ENCODE measurements at places on chromosomes 2 and 18.

GRCh38 chr2:197784956-197785941, at the start of gene BOLL:
TSS of gene BOLL (minus strand) at chr2:197785319. CDS start at chr2:197781850, 3,469 bp downstream.
- DNase-seq, result no peak

GRCh38 chr2:33021542-33022227, 74.9 kb downstream of the LTBP1 start:
- no peak for DNase-seq

DNA sequence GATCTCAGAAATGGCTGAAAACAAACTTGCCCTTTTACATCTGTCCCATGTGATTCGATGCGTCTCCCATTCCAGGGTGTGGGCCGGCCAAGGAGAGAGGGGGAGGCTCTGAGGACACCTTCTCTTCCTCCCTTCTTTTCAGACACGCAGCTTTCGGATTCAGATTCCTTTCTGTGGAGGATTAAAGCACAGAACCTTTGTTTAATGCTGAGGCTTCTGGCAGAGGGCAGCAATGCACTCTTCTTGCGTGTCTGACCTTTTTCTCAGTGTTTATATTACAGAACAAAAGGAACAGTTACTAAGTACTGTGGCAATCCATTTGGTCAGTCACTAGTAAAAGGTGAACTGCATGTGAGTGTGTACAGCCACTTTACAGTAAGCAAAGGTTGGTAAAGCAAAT, 268.9 kb upstream of the CCDC68 start:
- no peak for DNase-seq

DNA sequence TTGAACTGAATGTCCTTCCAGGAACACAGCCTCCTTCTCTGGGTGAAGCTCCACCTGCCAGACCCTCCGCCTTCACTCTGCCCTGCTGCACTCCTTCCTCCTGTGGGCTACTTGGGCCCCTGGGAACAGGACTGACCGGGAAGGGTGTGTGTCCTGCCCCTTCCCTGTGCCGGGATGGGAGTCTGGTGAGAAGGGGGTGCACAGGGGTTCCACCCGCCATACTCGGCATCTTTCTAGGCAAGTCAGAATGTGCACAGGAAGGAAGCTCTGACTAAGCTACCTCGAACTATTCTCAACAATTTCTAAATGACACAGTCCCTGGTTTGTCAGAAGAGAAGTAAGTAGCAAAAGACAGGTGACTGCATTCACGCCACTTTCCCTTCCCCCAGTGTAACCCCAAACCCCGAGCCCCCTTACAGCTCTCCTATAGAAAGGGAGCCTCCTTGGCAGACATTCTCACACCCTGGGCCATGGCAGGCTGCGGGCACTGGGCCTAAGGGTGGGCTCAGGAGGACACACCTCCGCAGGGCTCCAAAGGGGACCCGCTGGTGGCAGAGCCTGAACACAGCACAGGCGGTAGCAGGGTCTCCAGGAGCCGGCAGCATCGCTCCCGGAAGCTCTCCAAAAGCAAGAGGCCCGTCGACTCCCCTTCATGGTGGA, 184.1 kb downstream of the HDAC4 start:
- DNase-seq, result no peak

- no peak for DNase-seq
Measured at GRCh38 chr18:42719221-42719620, 396.3 kb downstream of the RIT2 start.

- DNase-seq, result no peak
Measured at GRCh38 chr2:133682347-133682746, 114.1 kb upstream of the NCKAP5 start.

DNA sequence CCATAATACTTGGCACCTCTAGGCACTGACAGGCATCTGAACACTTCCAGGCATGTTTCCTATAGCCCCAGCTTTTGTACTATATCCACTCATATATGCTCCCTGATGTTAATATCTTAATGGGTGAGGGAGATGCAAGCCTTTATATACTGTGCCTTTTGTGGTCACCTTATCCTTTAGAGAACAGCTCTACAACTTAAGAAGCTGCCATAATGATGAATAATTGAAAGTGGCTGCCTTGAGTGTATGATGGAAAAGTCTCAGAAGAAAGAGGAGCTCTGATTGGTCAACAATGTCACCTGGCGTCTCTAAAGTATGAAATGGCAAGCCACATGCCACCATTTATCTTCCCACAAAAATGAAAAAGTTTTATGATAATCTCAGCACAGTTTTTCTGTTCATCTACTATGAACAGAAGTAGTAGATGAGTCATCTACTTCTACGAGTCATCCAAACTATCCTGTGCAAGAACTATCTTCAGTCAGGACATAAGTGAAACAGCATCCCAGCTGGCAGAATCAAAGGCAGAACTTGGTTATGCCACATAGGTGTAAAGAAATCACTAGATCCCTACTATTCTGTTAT, 997.9 kb upstream of the CELF4 start:
- DNase-seq, result no peak

DNA sequence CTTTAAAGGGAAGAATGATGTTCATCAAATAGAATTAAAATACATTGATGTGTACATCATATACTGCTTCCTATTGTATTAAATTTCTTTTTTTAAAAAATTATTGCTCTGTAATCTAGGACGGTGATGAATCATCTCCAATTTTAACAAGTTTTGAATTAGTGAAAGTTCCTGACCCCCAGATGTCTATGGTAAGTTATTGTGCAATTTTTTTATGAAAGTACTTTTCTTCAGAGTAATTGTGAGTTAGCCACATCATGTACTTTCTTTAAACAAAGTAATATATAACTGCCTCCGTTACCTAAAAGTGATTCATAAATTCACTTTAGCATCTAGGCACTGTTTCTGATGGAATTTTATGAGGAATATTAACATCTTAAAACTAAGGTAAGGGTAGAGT, 38.1 kb downstream of the PIK3C3 start:
- DNase-seq, result no peak

- no peak for DNase-seq
Measured at GRCh38 chr2:191064590-191064989, 50.6 kb upstream of the STAT1 start.

GRCh38 chr18:77146249-77147080, 13.9 kb upstream of the MBP start:
- DNase-seq, result no peak

GRCh38 chr2:217150236-217150635, 290.4 kb upstream of the TNP1 start:
- DNase-seq, result no peak

All from urinary bladder (tissue), 4 donors.